ENCODE measurements at places on chromosomes 16 and 17. TPM values are rescaled to one million over a fixed set of nuclear protein-coding genes. Genes with fewer than 3 reads are reported as not detected.

DNA sequence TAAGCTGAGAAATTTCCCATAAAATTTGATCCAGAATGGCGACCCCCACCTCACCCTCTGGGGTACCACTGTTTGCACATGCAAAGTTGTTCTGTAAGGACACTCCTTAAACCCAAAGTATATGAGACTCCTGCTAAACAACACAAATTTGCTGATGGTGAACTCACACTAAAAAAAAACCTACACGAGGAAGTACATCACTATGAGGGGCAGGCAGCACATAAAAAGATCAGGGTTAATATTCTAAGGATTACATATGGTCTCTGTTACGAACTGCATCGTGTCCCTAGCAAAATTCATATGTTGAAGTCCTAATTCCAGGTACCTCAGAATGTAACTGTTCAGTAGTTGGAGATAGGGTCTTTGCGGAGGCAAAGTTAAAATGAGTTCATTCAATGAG is 60.3 kb downstream of the LYRM1 start:
- no peaks in the 10 kb centered on the region for H3K36me3 ChIP-seq
- H3K27ac ChIP-seq: no peak overlapping the region
- no peaks in the 10 kb centered on the region for H3K4me1 ChIP-seq
- DNase-seq: no peak
- H3K27me3 ChIP-seq: no peaks in the 10 kb centered on the region
- no peak overlapping the region for H3K4me3 ChIP-seq

DNA sequence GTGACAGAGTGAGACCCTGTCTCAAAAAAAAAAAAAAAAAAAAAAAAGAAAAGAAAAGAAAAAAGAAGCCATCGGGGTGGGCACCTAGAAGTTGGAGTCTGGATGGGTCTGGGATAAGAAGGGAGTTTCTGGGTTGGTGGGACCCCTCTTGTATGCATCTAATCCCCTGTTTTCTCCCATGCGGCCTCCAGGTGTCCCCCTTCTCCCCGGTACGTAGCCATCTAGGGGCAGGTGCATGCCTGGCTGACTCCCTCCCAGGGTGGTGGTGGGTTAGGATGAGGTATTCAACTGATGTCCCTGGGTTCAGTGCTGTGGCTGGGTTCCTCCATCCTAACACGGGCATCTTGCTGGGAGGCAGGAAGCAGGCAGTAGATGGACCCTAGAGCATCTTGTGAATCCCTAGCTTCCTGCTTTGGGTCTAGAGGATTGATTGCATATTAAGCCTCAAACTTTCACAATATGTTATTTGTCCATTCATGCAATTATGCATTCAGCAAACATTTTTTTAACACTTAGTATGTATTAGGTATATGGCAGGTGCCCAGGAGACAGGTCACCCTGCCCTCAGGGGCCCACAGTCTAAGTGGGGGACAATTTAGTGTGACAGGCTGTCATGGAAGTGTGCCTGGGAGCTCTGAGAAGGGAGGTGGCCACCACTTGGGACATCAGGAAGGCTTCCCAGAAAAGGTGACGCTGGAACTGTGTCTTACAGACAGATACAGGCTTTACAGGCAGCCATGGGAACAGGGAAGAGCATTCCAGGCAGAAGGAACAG is 13.1 kb downstream of the FMNL1 start:
- H3K27me3 ChIP-seq: peaks cover 3% of the 10 kb centered on the region
- DNase-seq: no peak
- H3K27ac ChIP-seq: no peak overlapping the region
- no peak overlapping the region for H3K4me3 ChIP-seq
- H3K36me3 ChIP-seq: no peaks in the 10 kb centered on the region
- H3K4me1 ChIP-seq: peaks cover 13% of the 10 kb centered on the region

DNA sequence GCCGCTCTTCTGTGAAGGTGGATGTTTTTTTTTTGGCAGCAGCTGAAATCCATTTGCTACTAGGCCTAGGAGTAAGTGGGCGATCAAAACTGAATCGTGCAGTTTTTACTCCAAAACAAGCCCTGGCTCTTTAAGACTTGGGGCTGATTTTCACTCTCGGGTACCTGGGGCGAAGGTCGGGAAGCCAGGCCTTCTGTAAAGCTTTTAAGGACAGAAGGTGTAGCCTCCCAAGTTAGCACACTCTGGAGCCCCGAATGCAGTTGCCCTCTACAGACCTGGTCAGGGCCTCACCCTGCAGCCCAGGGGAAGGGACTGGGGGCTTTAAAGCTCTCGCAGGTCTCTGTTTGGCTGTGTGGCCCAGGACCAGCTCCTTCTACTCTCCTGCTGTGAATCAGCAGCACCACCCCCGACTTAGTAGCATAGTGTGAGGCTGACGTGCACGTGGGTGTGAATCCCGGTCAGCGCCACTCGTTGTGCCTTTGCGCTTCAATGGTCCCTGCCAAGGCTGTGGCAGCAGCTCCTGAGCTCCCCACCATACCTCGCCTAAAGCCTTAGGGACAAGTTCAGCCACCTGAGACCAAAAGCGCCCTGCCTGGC is 49.9 kb downstream of the TMEM235 start:
- H3K36me3 ChIP-seq: no peaks in the 10 kb centered on the region
- DNase-seq: no peak
- H3K27ac ChIP-seq: no peak overlapping the region
- no peaks in the 10 kb centered on the region for H3K4me1 ChIP-seq
- H3K27me3 ChIP-seq: no peaks in the 10 kb centered on the region

GCGR gene
- total RNA-seq: not detected

DNA sequence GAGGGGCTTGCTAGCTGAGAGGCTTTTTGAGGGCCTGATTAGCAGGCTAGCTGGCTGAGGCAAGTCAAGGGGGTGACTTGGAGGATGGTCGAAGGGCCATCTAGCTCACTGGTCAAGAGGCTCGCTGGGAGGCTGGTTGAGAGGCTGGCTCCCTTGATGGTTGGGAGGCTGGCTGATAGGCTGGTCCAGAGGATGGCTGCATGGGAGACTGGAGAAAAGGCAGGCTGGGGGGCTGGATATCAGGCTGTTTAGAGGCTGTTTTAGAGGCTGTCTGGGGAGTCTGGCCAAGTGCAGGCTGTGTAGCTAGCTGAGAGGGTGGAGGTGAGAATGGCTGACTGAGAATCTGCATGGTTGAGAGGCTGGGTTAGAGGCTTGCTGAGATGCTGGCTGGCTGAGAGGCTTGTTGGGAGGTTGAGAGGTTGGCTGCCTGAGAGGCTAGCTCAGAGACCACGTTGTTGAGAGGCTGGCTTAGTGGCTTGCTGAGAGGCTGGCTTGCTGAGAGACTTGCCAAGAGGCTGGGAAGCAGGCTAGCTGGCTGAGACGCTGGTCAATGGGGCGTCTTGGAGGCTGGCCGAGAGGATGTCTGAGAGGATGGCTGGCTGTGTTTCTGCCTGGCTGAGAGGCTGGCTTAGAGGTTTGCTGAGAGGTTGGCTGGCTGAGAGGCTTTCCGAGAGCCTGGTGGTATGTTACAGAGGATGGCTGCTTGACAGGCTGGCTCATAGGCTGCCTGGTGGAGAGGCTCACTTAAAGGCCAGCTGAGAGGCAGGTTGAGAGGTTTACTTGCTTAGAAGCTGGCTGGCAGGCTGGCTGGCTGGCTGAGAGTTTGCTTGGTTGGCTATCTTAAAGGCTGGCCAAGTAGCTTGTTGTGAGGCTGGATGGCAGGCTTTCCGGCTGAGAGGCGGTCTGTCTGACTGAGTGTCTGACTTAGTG is 36.6 kb upstream of the ACSM2B start:
- no peak overlapping the region for H3K4me3 ChIP-seq
- H3K27ac ChIP-seq: no peak overlapping the region
- H3K4me1 ChIP-seq: no peaks in the 10 kb centered on the region
- no peaks in the 10 kb centered on the region for H3K36me3 ChIP-seq

DNA sequence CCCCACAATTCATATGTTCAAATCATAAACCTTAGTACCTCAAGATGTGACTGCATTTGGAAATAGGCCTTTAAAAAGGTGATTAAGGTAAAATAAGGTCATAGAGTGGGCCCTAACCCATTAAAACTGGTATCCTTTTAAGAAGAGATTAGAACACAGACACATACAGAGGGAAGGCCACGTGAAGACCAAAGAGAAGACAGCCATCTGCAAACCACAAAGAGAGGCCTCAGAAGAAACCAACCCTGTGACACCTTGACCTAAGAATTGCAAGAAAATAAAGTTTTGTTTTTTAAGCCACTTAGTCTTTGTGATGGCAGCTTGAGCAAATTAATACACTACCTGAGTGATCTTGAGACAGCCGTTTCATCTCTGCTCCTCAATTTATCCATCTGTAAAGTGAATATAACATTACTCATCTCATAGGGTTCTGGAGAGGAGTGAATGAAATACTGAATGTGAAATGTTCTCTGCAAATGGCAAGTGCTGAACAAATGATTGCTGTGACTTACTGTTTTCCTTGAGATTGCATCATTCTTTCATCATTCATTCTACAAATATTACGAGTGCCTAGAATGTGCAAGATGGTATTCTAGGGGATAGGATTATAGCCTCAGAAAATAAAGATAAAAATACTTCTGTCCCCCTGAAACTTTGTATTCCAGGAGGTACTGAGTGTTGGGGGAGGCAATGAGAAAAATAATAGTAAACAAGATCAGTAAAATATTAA is 222.0 kb upstream of the CDH13 start:
- H3K27ac ChIP-seq: no peak overlapping the region
- DNase-seq: no peak
- H3K27me3 ChIP-seq: peaks cover 5% of the 10 kb centered on the region
- no peaks in the 10 kb centered on the region for H3K4me1 ChIP-seq
- H3K36me3 ChIP-seq: no peaks in the 10 kb centered on the region

DNA sequence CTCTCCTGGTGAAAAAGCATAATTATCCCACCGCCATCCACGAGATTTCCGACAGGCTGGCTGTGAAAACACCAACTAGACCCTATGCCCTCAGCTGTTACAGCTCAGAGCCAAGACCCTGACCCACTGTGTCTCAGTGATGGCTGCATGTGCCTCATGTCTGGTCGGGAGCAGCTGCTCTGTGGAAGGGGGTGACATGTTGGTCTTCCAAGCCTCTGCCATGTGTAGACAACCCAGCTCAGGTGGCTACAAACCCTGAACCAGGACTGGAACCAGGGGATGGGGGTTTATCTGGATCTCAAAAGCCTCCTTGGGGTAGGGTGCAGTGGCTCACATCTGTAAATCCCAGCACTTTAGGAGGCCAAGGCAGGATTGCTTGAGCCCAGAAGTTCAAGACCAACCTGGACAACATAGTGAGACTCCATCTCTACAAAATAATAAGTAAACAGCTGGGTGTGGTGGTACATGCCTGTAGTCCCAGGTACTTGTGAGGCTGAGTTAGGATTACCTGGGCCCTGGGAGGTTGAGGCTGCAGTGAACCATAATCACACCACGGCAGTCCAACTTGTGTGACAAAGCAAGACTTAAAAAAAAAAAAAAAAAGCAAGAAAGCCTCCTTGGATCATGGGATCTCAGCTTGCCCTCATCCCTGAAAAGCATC is 220.3 kb downstream of the CPPED1 start:
- DNase-seq: no peak
- no peaks in the 10 kb centered on the region for H3K4me1 ChIP-seq
- peaks cover 8% of the 10 kb centered on the region for H3K27me3 ChIP-seq
- H3K4me3 ChIP-seq: no peak overlapping the region
- H3K27ac ChIP-seq: no peak overlapping the region

EME2 gene
- total RNA-seq: 22.4 TPM

All from osteocyte (in vitro differentiated cells).